ELF-1 (cell line): ENCODE measurements at places on chromosomes 1 and 21.

DNA sequence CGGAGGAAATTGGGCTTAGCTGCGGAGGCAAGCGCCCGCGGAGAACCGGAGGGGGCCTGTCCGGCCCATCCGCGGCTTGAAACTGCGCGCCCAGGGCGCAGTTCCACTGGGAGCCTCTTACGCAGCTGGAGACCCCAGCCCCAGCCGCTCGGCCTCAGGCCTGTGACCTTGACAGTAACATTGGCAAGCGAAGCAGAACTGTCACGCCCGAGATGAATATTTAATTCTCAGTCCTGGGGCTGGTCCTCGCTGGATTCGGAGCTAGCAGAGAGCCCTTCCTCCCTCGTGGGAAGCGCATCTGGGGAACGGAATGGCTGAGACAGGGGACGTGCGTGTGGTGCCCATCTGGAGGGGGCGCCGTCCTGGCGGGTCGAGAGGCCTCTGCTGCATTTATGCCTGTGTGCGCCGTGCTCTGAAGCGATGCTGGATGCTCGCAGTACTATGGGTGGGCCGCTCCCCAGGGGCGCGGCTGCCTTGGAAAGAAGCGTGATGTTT, 928 bp downstream of the SLC6A17 start:
- no peak for DNase-seq

GRCh38 chr21:39144191-39144590, 39.1 kb downstream of the PSMG1 start:
- DNase-seq: no peak

DNA sequence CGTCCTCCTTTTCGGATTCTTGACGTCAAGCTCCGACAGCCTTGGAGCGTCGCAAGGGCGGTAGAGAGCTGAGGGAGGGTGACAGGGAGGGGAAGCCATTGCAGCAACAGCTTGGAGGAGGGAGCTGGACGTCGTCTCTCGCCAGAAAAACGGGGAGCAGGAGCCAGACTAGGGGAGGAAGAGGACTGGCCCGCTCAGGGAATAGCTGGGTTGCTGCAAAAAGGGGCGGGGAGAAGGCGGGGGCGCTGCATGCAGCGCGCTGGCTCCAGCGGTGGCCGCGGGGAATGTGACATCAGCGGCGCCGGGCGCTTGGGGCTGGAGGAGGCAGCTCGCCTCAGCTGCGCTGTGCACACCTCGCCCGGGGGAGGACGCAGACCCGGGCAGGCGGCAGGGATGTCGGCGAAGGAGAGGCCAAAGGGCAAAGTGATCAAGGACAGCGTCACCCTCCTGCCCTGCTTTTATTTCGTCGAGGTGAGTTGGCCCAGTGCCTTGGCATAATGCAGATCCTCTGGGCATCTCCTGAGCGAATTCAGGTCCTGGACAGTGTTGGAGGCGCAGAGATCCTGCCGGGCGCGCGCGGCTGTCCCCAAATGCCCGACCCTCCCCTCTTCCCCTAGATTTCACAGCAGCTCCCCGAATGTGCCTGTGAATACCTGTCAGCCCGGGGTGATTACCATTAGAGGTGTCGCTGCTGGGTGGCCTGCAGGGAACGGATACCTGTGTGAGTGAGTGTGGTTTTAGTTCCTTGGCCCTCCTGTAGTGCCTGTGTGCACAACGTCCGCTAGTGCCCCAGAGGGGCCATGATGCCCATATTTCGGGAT, at the start of gene PLPPR4:
Gene PLPPR4 (plus strand): TSS at position 292 of the 821 bp plus-strand sequence. CDS start 102 bp downstream, at position 394.
- DNase-seq: peak; percentile 80

DNA sequence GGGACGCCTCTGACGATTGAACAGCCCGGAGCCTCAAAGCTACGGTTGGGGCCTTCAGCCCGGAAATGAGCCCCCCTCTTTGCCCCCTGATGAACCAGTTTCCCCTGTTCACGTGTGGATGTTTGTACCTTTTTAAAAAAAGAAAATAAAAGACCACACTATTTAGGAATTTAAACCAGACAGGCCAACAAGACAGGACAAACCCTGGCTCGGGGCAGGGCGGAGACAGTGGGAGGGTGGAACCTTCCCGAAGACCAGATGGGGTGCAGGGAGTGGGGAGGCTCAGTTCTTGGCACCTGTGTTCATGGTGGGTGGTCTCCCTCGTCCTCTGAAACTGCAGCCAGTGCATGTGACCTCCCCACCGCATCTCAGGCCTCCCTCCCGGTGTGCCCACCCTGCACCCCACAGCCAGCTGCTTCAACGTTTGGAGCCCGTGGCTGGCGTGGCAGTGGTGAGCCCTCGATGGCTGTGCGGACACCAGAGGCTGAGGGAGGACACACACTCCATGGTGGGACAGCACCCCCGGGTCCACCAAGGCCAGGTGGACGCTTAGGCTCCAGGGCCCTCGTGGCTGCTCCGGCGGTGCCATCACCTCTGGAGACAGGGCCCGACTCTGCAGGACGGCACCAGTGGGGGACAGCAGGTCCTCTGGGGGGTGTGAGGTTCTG, 45.6 kb downstream of the COL18A1 start:
- DNase-seq: no peak

- no peak for DNase-seq
Observed at GRCh38 chr1:97433824-97434177, 487.0 kb downstream of the DPYD start.

DNA sequence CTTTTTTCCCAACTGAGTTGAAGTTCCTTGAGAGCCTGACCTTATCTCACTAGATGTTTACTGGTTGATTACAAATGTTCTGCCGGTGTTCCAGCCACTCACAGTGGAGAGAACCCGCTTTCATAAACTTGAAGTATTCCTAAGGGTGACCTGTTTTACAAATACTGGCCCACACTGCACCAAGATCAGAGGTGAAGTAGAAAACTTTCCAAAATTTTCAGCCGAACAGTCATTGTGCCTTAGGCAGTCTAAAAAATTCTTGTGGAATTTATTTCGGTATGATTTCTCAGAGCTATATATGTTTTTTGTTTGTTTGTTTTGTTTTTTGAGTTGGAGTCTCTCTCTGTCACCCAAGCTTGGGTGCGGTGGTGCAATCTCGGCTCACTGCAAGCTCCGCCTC, 44.9 kb upstream of the GUCA2B start:
- no peak for DNase-seq

DNA sequence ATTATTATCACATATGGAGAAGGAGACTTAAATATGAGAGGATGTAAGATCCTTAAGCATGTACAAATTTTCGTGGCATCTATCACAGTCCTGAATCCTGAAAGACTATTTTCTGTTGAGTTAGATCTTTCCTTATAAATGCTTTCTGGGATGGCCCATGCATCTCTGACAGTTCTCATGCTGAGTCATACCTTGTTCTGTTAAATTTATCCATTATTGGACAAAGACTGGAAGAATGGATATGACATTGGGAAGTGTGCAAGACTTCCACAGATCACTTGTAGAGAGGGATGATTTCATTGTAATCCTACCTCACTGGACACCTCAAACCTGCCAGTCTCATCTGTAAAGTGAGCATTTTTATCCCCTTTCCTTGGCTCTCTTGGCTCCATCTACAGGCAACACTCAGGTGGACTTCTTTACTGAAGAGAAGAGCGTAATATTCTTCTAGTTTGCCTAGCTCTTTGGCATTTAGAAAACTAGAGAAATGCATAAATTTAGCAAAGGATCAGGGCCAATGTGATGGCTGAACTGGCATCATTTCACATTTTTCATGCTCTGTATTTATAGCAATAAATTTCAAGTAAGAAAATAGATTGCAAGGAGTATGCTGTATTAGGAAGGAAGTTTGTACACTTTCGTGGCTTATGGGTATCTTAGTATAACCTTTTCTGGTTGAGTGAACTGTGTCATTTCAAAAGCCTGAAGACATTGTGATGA, 128.2 kb downstream of the NFIA start:
- DNase-seq: no peak

- DNase-seq: no peak
Observed at GRCh38 chr1:113088972-113089371, 16.0 kb downstream of the LRIG2 start.

GRCh38 chr1:38929476-38929875, 12.2 kb downstream of the RHBDL2 start:
- no peak for DNase-seq

DNA sequence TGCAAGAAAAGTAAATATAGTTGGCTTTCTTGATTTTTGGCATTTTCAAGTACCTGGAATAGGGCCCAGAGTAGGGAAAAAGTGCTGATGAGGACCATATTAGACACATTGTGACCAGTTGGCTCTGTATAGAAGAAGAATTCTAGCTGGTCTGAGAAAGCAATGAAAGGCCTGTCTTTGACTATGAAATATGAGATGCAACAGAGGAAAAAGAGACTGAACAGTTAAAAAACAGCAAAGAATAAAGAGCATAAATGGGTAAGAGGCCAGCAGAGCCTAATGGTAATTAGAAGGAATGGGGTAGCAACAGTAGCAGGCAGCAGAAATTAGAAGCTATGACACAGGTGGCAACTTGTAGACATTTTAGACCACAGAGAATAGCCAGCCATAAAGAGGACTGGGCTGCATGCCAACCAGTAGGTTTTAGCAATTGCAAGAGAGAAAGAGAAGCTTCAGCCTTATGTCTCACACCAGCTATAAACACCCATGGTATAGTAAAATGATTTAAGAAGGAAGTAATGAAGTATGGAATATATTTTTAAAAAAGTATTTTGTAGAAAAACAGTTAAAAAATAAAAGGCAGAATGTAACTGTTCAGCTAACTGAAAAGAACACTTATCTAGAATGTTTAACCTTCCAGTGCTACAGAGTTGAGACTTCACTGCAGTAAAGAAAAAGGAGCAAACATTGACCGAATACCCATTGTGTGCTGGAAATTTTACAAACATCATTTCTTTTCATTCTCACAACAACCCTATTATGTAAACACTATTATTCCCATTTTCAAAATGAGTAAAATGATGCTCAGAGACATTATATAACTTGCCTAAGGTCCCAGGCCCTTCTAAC, 114.1 kb downstream of the LHX4 start:
- no peak for DNase-seq
